Activated CD4-positive, alpha-beta memory T cell treated with anti-CD3 and anti-CD28 coated beads, Interleukin-2, amount 10 ng/mL, durations not matched to agents 7 days and 5 days (primary cell): ENCODE measurements at places on chromosomes 13 and 19. TPM values are rescaled to one million over a fixed set of nuclear protein-coding genes. Genes with fewer than 3 reads are reported as not detected.

The KIR2DL3 gene
- not detected for total RNA-seq

The CLC gene
- 1.5 TPM for total RNA-seq

The FGF22 gene
- total RNA-seq, result not detected

The ZNF491 gene
- total RNA-seq, result 0.80 TPM

The DIRAS1 gene
- not detected for total RNA-seq

The CATSPERD gene
- total RNA-seq, result not detected

The FGF9 gene
- total RNA-seq, result 0.08 TPM
